Activated CD4-positive, alpha-beta memory T cell treated with anti-CD3 and anti-CD28 coated beads, Interleukin-2, amount 10 ng/mL, durations not matched to agents 7 days and 5 days (primary cell): ENCODE measurements at places on chromosomes 13 and 19.

DNA sequence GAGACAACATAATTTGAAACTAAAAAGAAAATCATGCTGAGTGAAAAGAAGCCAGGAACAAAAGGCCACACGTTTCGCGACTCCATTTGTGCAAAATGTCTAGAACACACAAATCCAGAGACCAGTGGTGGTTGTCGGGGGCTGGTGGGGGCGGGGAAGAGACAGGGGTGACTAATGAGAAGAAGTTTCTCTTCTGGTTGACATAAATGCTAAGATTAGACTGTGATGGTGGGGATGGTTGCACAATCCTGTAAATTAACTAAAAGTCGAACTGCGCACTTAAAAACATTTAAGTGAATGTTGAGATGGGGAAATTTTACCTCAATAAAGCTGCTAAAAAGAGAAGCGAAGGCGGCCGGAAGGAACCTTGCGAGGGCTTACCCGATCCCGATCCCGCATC, 7.1 kb downstream of the AKAP8 start:
- no peak for DNase-seq

- DNase-seq = no peak
These were observed 3.6 kb upstream of the NDUFB7 start for GRCh38 chr19:14575428-14575980.

- no peak for DNase-seq
These were observed 617.7 kb downstream of the DCT start for GRCh38 chr13:93861818-93862217.

DNA sequence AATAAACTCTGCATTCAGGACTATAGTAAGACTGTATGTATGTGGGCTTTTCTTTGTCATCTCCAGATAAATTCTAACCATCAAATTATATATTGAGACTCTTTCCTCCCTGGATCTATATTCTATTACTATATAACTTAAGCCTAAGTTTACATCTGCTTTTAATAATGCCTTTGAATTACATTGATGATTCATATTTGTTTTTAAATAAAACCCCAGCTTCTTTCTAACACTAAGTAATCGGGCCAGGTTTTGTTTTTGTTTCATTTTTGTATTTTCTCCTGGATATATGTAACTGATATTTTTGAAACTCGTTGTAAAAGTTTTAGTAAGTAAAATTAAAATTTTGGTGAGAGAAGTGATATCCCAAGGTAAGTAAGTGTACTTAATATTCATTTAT, 1599.1 kb downstream of the PCDH9 start:
- DNase-seq = no peak

- DNase-seq = no peak
These were observed 5.3 kb downstream of the TTYH1 start for GRCh38 chr19:54420383-54421168.

DNA sequence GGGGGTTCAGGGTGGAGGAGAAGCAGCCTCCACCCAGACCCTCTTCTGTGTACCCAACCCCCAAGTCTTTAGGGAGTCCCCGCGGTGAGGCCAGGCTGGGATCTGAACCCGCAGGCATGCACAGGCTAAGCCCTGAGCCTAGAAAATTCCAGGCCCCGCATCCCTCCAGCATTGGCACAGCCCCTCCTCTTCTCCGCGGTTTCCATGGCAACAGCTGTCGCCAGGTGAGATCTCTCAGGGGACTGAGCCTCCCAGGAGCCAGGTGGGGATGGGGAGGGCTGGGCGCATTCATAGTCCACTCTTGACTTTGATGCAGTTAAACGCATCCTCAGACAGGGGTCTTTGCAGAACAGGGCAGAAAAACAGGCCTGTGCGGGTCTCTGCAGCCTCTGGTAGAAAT, 48.3 kb upstream of the USP29 start:
- DNase-seq = no peak

DNA sequence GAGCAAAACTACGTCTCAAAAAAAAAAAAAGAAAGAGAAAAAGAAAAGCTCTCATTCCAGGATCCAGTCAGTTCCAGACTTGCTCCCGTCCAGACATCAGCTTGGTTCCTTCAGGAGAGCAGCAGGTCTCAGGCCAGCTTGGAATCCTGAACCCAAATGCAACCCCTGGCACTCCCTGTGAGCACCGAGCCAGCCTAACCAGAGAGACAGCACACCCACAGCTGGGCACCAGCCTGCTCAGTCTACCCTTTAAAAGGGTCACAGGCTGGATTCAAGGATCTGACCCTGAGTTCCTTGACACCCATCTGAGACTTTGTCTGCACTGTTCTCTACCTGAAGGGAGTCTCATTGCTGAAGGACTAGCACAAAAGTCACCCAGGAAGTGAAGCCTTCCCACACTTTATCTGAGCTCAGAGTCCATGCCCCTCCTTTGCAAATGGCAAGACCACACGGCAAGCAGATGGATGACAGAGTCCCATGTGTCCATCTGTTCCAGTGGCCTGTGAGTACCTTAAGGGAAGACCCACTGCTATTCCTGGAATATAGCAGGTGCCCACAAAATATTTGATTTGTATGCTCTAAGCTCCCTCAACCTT, 1.4 kb downstream of the PEPD start:
- no peak for DNase-seq

- no peak for DNase-seq
These were observed 151.1 kb downstream of the LHFPL6 start for GRCh38 chr13:39451860-39452301.

- no peak for DNase-seq
These were observed 56.8 kb downstream of the THSD1 start for GRCh38 chr13:52348983-52349780.

GRCh38 chr19:13869281-13869680, 7.7 kb upstream of the NANOS3 start:
- DNase-seq = no peak

- DNase-seq = no peak
These were observed 56.7 kb upstream of the C1QTNF9B start for GRCh38 chr13:23953860-23954512.

DNA sequence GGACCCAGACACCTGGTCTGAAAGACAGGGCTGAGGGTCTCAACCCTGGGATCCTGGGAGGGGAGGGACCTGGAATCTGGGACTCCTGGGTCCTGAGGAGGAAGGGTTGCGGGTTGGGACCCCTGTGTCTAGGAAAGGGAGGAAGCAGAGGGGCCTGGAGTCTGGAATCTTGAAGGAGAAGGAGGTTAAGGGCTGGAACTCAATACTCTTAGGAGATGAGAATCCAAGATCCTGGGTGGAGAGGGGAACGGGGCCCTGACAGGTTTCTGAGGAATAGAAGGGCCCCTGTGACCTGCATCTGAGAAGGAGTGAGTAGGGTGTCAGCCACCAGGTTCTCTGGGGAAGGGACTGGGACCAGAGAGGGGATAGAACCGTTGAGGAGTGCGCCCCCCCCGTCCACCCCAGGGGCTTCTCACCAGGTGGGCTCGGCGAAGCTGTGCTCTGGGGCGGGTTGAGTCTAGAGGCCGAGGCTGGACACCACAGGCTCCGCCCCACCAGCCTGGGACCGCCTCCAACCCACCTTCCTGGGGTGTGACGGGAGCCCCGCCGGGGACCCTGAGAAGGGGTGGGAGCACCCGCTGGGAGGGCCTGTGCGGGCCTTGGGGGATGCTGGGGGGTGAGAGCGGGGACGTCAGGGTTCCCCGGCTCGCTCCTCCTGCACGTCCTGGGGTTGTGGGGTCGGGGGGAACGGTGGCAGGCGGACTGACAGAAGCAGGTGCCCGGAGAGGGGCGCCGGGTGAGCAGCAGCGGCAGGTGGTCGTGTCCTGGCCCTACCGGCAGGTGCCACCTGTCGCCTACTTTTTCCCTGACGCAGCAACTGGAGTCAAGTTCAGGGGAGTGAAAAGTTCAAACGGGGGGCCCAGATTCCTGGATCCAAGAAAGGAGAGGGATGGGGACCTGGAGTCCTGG, at the start of gene MAMSTR:
Gene MAMSTR (minus strand): TSS at position 463 of the 909 bp plus-strand sequence. CDS start 694 bp downstream, outside the sequence.
- DNase-seq = no peak

GRCh38 chr13:47426126-47426849, 529.4 kb upstream of the HTR2A start:
- DNase-seq = no peak
